ENCODE measurements at places on chromosomes 11 and 22. TPM values are rescaled to one million over a fixed set of nuclear protein-coding genes. Genes with fewer than 3 reads are reported as not detected.

SPDYC gene
- total RNA-seq = not detected

CHRM1 gene
- total RNA-seq = not detected

RCN1 gene
- total RNA-seq = 458 TPM

FAM111B gene
- 22.4 TPM for total RNA-seq

C11orf86 gene
- not detected for total RNA-seq

DGAT2 gene
- total RNA-seq = 1.3 TPM

APOA4 gene
- not detected for total RNA-seq

SLC37A2 gene
- total RNA-seq = 6.5 TPM

EFCAB6 gene
- 3.6 TPM for total RNA-seq

BIRC3 gene
- total RNA-seq = 0.89 TPM

TRMU gene
- total RNA-seq = 30.4 TPM

PLAAT4 gene
- 4.2 TPM for total RNA-seq

CTSC gene
- total RNA-seq = 85.5 TPM

DUSP8 gene
- total RNA-seq = 0.44 TPM

ARHGEF17 gene
- total RNA-seq = 37.2 TPM

MS4A15 gene
- not detected for total RNA-seq

ZP1 gene
- total RNA-seq = not detected

BACE1-AS gene
- total RNA-seq = 2.0 TPM

UPK3A gene
- not detected for total RNA-seq

SULT4A1 gene
- not detected for total RNA-seq

PATE2 gene
- total RNA-seq = 0.22 TPM

Data from uterine smooth muscle cell (primary cell).